ENCODE measurements at places on chromosomes 11 and 22.

DNA sequence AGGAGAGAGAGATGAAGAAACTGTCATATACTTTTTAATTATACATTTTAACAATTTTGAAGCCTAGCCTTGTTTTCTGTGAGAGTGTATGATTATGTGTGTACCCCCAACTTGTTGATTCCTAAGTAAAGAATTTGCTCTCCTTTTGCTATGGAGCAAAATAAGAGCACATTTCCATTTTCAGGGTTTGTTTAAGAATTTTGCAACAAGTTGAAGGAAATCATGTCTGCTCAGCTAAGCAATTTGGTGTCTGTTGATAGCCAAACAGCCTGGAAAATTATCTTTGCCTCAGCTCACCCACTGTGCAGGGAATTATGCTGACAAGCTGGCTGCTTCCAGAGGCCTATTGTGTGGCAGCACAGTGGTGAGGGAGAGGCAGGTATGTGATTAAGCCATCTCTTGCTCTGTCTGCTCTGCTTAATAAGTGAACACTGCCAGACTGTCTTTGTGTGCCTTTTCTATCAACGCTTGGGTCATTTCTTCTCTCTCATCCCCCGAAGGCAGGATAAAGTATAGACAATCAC, 135.1 kb upstream of the TTC12 start:
- no peak for DNase-seq

- DNase-seq = peak; percentile 58
Observed at GRCh38 chr11:3867209-3868091, 12.0 kb downstream of the STIM1 start.

DNA sequence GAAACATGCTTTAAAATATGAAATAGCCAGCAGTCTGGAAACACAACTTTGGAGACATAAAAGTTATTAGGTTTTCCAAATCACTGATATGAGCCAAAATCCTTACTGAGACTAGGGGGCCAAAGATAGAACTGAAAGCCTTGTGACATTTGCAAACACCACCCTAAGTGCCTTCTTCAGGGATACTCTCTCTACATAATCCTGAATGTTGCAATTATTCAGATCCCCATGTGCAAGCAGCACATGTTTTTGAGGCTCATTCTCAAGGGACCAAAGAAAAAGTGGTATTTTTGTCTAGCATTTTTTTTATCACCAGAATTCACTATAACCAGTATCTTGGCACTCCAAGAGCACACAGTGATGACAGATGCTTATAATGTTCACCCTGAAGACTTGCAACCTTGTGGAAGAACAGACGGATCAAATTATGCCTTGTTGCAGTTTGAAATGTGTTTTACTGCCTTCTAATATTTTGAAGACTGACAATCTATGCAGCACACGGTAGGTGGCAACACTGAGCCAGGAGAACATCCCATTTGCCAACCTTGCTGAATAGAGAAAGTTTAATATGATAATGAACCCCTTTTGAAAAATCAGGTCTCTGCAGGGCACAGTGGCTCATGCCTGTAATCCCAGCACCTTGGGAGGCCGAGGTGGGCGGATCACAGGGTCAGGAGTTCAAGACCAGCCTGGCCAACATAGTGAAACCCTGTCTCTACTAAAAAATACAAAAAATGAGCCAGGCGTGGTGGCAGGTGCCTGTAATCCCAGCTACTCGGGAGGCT, 78.5 kb downstream of the PLEKHA7 start:
- DNase-seq = no peak

- no peak for DNase-seq
Observed at GRCh38 chr11:65083134-65083833, 556 bp downstream of the CDCA5 start.

DNA sequence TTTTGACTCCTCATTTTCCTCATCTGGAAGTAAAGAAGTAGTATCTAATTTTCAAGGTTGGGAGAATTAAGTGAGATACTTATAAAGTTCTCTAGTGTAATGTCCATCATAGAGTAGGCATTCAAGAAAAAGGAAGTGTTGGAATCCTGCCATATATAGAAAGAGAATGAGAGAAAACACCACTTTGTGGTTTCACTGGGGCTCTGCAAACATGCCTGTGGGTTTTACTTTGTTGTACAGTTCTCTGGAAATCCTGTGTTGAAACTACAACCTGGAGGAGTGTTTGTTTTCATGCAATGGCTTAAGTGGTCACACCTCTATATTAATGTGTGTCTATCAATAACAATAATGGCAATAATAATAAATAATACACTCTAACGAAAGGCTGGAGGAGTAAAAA, 741.7 kb downstream of the NELL1 start:
- no peak for DNase-seq

DNA sequence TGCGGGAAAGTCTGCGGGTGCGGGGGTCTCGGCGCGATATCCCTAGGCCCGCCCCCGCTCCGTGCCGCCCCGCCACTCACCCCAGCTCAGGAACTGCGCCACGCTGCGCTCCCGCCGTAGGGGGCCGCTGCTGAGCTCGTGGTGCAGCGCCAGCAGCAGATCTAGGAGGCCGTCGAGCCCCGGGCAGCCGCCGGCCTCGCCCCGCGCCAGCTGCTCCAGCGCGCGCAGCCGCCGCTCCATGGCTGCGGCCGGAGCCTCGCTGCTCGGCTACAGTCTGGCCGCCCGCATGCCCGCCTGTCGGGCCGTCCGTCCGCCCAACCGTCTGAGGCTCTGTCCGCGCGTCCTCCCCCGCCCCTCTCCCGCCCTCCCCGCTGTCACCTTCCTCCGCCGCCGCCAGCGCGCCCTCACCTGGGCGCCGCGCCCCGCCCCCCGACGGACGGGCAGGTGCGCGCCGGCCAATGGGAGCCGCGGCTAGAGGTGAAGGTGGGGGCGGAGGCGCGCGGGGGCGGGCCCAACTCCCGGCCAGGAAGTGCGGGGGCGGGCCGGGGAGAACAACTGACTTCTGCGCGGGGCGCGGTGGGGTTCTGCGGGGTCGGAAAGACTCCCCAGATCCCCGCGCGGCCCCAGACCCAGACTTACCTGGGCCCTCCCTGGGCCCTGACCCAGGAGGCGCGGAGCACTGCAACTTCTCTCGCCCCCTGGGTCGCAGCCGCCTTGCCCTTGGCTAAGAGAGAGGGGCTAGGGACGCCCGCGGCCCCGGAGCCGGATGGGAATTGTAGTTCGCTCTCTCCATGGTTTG, at the start of gene CDC42BPG:
Gene CDC42BPG, minus strand, starts transcription at position 324 of the 799 bp plus-strand sequence. Its CDS starts 84 bp downstream, at position 240.
- DNase-seq = peak; percentile 37

DNA sequence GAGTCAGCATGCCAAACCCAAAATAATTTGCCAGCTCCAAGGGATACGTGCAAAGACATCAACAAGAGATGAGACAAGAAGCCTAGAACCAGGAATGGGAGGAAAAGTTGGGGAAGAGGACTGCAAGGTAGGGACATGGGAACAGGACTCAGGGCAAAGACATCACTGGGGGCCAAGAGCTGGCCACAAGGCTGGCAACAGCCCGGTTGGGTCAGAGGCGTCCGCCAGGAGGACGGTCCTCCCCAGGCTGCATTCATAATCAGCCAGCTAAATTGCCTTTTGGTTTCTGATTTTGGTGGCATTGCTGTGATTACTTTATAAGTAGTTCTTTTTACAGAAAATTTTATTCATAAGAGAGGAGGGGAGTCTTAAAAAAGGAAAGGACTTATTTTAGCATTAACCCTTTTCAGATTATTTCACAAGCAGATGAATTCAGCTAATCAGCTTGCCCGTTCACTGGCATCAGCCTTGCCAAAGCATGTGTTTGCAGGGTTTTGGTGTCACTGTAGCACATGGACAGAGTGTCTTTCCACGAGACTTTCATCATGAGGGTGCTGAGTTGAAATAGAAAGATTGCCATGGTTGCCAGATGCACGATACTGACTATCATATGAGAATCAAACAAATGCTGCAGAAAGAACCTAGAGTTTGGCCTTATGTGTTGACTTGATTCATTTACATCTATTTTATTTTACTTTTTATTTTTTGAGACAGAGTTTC, 23.2 kb upstream of the NAV2 start:
- DNase-seq = peak; percentile 48

DNA sequence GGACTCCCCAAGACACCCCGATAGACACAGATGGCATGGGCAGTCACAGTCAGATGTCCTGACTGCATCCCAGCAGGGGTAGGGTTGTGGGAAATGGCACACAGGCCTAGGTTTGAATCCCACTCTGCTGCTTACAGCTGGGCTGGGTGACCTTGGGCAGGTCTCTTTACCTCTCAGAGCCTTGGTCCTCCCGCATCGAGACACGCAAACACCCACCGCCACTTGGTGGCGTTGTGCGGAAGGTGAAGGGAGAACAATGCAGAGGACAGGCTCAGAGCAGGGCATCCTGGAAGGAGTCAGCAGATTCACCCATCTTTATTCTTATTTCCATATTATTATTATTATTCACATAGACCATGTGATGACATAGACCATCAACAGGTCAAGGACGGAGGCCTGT, 140.5 kb downstream of the MIAT start:
- DNase-seq = no peak

GRCh38 chr22:32396746-32397145, 15.3 kb downstream of the RTCB start:
- DNase-seq = no peak

GRCh38 chr11:37710031-37710430, 1112.0 kb upstream of the RAG2 start:
- DNase-seq = no peak

DNA sequence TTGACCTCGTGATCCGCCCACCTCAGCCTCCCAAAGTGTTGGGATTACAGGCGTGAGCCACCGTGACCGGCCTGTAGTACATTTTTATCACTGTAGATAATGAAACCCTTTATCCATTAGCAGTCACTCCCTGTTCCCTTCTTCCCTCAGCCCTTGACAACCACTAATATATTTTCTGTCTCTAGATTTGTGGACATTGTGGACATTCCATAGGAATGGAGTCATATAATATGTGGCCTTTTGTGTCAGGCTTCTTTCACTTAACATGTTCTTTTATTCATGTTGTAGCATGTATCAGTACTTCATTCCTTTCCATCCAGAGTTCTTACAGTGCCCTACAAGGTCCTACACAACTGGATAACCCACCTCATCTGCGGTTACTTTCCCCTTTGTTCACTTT, 30.5 kb downstream of the RRM1 start:
- DNase-seq = no peak

DNA sequence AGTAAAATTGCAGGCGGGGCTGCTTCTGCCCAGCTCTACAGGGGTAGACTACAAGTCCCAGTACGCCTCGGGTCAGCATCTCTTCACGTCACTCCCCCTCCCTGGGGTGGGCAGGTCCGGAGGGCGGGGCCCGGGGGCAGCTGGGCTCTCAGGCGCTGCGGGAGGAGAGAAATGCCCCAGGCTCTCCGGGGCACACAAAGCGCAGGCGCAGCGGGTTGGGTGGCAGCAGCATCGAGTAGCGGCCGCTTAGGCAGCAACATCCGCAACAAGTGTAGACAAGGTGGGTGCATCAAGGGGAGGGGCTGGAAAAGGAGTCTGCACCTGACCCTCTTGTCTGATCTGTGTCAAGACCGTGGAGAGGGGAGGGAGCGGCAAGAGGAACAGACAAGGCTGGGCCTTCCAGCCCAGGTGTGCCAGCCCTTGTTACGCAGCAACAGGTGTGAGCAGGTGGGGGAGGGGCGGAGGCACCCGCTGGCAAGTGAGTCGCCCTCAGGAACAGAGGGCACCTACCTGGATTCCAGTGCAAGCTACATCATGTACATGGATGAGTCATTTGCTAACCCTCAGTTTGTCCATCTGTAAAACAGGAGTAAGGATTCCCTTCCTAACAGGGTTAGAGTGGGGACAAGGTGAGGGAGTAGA, 1.2 kb downstream of the PLEKHB1 start:
- DNase-seq = peak; percentile 86

DNA sequence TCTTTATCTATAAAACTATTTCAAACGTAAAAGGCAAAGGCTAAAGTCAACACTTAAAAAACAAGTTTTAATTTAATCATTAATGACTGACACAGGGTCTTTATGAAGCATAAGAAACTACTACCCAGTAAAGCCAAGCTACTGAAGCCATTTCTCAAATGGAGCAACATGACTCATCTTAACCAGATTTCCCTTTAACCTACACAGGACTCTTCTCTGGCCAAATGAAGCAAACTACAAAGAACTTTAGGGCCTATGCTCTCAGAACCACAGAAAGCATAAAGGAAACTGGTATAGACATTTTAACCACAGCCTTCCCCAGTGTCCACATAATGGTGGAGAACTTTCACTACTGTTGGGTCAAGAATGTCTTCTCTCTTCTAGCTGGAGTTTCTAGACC, 34.7 kb downstream of the ALG9 start:
- DNase-seq = no peak

DNA sequence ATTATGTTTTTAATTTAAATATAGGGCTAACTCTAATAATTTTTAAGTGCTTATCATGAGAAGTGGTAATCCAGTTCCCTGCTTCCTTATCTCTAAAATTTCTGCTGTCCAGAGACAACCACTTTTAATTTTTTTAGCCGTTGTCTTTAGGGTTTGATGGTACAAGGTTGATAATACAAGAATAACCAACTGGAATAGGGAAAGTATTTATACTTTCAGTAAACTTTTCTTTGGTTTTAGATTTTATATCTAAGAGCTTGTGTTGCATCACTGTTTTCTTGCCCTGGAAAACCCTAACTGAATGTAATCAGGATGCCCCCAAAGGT, 46.5 kb upstream of the ADORA2A start:
- no peak for DNase-seq

DNA sequence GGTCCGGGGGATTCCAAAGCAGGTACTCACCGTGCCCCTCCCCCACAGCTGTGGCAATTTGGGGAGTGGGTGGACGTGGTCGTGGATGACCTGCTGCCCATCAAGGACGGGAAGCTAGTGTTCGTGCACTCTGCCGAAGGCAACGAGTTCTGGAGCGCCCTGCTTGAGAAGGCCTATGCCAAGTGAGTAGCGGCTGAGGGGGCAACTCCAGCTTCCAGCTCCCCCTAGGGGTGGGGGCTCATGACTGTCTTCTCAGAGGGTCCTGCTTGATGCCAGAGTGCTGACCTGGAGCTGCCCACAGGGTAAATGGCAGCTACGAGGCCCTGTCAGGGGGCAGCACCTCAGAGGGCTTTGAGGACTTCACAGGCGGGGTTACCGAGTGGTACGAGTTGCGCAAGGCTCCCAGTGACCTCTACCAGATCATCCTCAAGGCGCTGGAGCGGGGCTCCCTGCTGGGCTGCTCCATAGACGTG, 4.2 kb downstream of the CAPN1 start:
- DNase-seq = no peak

- no peak for DNase-seq
Observed at GRCh38 chr11:69231466-69232018, 62.4 kb upstream of the MYEOV start.

Measured in gastrocnemius medialis (tissue), 4 donors.